Fibroblast of skin of abdomen (primary cell): ENCODE measurements at places on chromosomes 16 and 17.
A peak's percentile ranks its signal among the peaks of the same experiment; 100 is the strongest.

DNA sequence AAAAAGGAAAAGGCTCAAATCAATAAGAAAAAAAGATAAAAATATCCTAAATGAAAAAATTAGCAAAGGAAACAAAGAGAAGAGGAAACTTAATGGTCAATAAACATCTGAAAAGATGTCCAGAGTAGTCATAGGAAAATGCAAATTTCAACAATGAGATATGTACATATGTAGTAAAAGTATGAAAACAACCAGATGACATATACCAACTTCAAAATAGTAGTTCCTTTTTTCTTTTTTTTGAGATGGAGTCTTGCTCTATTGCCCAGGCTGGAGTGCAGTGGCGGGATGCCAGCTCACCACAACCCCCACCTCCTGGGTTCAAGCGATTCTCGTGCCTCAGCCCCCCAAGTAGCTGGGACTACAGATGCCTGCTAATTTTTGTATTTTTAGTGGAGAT lies 21.7 kb upstream of the NFAT5 start:
- no peak for DNase-seq

- no peak for DNase-seq
These were observed 664 bp upstream of the NKD1 start for GRCh38 chr16:50547340-50548124.

DNA sequence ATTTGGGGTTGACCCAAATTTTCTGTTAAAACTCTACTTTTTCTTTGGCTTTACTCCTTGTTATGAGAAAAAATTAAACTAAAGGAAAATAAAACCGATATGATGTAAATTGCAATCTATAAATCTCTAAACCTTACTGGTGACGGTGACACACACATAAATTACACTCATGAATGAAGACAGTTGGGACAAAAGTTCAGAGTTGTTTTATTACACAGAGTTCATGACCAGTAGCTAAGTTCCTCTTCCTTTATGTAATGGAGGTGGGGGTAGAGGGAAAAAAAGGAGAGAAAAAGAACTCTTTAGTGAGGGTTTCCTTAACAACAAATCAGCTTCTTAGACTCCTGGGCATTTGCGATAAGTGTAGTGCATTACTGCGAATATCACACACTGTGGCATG lies 220.7 kb downstream of the KCNJ2 start:
- DNase-seq = no peak

- no peak for DNase-seq
These were observed 700.2 kb downstream of the KCNJ2 start for GRCh38 chr17:70869402-70870085.

DNA sequence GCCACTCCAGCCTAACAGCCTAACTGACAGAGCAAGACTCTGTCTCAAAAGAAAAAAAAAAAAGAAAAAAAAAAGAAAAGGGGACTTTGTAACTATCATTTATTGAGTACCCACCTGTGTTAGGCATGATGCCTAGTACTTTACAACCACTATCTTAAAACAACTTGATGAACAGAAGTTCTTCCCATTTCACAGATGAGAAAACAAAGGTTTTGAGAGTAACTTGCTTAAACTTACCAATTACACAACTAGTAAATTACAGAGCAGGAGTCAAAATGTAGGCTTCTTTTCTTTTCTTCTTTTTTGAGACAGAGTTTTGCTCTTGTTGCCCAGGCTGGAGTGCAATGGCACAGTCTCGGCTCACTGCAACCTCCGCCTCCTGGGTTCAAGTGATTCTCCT lies 96.8 kb upstream of the CORO6 start:
- DNase-seq = no peak

DNA sequence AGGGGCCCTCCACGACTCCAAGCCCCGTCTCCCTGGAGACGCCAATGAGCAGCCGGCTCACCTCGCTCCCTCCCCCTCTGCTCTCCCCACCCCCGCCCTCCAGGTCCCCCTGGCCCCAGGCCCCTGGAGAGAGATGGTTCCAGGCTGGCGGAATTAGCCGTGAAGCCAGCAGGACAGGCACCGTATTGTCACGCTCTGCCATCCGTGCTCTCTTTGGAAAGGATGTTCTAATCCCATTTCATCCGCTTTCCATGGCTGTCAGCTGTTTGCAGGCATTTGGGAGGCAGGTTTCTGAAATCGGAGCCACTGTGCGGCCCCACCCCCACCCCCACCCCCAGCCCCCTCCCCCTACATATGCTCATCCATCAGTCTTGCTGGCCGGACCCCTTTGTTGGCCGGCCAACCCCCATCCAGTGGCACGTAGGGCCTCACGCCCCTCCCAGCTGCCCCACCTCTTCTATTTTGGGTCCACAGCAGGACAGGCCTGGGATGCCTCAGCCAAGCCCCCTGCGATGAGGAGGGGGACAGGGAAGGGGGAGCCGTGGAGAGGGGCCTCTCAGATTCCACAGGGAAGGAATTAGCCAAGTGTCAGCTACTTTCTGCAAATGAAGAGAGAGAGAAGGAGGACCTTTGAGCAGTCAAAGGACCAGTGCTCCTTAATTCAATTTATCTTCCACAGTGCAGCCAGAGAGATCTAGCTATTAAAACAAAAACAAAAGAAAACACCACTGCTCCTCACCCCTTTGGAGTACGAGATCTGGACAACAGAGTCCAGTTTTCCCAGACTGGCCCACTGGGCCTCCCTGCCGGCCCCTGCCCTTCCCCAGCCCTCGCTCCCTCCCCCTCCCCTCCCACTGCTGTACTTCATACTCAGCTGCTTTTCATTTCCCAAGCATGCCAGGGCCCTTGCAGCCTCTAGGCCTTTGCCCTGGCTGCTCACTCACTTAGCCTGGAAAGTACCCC lies 30.7 kb downstream of the SDK2 start:
- no peak for DNase-seq

- DNase-seq = peak; percentile 84
These were observed 194.7 kb upstream of the KIF2B start for GRCh38 chr17:53628011-53628410.

DNA sequence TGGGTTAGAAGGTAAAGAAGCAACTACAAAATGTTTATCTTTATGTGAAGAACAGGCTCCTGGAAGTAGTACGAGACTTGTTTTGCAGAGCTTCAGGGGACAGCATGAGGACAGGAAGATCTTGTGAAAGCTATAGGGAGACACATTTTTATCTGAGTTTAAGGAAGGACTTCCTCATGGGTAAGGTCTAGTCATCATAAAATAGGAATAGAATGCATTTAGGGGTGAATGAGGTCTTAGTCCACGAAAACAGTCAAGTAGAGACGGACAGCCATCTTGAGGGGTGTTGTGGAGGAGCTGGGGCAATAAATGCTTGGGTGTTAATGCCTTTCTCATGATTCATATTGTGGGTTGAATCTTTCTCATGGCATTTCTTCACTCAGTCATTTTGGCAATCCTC lies 24.3 kb downstream of the KCNJ16 start:
- DNase-seq = no peak

DNA sequence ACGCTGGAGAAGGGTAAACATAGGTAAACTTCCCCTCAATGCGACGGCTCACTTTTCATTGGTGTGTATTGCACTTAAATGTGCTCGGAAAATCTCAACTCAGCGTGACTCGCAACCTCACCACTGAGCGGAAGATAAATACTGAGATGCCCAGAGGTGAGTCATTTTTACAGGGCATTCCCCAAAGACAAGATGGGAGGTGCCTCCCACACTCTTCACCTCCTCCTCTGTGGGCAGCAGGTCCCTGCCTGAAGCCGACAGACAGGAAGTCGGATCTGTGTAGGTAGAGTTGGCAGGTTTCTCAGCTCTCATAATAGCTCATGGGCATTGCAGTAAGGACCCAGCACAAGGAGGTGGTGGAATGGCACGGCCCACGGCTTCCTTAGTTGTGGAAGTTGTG lies 274.6 kb upstream of the HSBP1 start:
- peak; percentile 56 for DNase-seq

GRCh38 chr17:56604691-56605290 lies 11.3 kb downstream of the NOG start:
- no peak for DNase-seq

DNA sequence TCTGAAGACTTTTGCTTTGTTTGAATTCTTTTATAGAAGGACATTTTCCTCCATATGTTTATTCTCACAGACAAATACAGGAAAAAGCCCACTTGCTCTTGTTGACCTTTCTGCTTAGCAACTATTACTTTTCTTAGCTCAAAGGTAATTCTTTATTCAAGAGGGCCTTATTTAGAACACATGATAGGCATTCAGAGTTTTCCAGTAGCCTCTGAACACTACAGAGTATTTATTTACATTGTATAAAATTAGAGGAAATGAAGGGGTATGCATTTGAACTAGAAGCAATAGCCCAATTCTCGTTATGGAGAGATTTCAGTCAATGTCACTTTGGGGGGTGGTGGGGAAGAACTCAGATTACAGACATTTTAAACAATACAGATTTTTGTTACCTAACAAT lies 581.7 kb downstream of the KCNJ2 start:
- no peak for DNase-seq

DNA sequence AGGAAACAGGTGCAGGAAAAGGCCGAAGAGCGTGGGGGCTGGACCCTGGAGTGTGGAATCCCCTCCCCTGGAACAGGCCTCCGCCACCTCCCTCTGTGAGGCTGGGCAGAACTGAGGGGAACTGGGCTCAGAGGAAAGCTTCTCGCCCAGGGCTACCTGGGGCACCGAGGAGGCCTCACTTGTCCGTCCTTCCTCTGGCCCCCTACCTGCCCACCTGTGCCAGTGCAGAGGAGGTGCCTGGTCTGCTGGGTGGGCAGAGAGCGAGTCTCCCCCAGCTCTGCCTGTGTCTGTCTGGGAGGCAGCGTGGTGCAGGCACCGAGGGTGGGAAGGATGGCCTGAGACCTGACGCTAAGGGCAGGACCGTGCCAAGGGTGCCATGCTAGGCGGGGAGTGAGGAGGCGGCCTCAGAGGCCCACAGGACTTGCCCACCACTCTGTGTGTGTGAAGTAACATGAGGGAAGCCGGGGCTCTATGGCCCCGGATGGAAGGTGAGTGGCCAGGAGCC lies 42.2 kb downstream of the ZFPM1 start:
- no peak for DNase-seq

GRCh38 chr17:33124871-33125551 lies 133.4 kb downstream of the SPACA3 start:
- DNase-seq = no peak

DNA sequence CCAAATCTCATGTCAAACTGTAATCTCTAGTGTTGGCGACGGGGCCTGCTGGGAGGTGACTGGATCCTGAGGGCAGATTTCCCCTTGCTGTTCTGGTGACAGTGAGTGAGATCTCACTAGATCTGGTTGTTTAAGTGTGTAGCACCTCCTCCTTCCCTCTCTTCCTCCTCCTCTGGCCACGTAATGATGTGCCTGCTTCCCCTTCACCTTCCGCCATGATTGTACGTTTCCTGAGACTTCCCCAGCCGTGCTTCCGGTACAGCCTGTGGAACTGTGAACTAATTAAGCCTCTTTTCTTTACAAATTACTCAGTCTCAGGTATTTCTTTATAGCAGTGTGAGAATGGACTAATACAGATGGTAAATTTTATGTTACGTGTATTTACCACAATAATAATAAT lies 49.2 kb downstream of the METTL16 start:
- DNase-seq = no peak

DNA sequence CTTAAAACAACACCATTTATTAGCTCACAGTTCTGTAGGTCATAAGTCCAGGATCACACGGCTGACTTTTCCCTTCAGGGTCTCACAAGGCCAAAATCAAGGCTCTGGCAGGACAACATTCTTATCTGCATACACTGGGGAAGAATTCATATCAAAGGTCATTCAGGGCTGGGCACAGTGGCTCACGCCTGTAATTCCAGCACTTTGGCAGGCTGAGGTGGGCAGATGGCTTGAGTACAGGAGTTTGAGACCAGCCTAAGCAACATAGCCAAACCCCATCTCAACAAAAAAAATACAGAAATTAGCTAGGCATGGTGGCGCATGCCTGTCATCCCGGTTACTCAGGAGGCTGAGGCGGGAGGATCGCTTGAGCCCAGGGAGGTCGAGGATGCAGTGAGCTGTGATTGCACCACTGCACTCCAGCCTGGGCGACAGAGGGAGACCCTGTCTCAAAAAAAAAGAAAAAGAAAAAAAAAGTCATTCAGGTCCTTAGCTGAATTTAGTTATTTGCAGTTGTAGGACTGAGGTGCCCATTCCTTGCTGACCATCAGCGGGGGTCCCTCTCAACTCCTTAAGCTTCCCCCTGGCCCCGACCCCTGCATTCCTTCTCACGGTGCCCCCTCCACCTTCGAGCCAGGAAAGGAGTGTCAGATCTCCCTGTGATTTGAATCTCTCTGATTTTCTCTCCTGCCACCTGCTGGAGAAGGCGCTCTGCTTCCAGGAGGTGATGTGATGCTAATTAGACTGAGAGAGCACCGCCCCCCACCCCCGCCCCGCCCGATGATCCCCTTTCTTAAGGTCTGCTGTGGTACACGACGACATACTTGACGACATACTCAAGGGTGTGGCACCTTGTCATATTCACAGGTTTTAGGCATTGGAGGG lies 91.8 kb upstream of the CLEC18A start:
- DNase-seq = no peak

DNA sequence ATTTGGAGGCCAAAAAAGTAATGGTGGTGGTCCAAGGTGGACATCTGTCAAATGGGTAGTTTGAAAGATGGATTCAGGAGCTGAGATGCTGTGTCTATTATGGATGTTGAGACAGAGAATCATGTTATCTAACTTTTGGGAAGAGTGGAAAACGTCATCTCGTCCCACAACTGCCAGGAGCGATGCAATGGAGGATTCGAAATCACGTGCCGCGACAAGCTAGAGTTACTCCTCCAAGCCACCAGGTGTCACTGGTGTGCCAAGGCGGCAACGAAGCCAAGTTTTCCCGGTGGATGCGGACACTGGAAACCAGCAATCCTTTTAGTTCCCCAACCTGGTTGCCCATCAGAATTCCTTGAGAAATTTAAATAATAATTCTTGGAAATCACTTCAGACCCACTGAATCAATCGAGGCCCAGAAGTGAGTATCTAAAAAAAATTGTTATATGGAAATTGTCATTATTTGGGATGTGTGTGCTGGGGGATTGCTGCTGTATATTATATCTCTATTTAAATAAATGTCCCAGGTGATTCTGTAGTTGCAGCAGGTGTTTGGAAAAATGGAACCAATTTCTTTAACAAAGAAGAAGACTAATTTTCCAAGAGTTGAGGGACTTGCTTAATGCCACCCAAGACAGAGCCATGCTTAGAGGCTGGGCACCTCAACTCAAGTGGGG lies 206.1 kb downstream of the HAPSTR1 start:
- no peak for DNase-seq

- DNase-seq = no peak
These were observed 4.0 kb upstream of the MEAK7 start for GRCh38 chr16:84508502-84508901.

GRCh38 chr17:76032073-76032779 lies 5.1 kb upstream of the EVPL start:
- no peak for DNase-seq

GRCh38 chr17:57852092-57852954 lies 2.5 kb upstream of the MRPS23 start:
- no peak for DNase-seq
